ENCODE measurements at places on chromosomes 7 and 10. TPM values are rescaled to one million over a fixed set of nuclear protein-coding genes. Genes with fewer than 3 reads are reported as not detected.

DNA sequence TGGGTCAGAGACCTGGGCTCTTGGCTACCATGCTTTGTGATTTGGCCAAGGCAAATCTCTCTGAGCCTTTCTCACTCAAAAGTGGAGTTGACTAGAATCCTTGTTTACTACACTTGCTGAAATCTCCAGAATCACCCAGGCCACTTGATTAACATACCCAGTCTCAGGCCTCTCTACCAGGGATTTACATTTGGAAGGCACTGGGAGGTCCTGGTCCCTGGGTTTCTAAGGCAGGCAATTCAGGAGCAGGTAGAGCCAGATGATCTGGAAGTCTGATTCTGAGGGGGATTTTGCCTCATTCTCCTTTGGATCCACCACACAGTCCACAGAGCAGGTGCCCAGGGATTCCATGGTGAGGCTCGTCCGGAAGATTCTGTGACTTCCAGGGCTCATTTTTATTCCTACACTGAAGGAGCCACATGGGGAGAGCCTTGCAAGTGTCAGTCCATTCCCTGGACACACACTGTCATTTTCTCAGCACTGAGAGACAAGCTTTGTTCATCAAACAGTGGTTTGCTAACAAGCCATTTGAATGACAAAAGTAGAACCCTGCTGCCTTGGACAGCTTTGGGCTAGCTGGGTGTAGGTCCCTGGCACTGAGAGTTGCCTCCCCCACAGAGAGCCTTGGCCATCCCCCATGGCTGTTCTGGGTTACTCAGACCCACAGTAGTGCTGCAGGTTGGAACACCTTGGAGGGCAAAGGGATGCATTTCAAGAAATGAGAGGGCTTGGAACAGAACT, 74.2 kb downstream of the NOC3L start:
- H3K27ac ChIP-seq = no peak overlapping the region
- H3K4me3 ChIP-seq = no peak overlapping the region
- H3K36me3 ChIP-seq = peaks cover 3% of the 10 kb centered on the region
- DNase-seq = no peak

- H3K36me3 ChIP-seq = peaks cover 32% of the 10 kb centered on the region
- H3K27ac ChIP-seq = peak overlapping the region; percentile 11
- H3K4me1 ChIP-seq = peaks cover 18% of the 10 kb centered on the region
- H3K27me3 ChIP-seq = no peaks in the 10 kb centered on the region
- peak overlapping the region; percentile 24 for H3K4me3 ChIP-seq
These were observed 1.7 kb upstream of the TRIP6 start for GRCh38 chr7:100865372-100865911.

Gene LRRD1
- not detected for total RNA-seq

DNA sequence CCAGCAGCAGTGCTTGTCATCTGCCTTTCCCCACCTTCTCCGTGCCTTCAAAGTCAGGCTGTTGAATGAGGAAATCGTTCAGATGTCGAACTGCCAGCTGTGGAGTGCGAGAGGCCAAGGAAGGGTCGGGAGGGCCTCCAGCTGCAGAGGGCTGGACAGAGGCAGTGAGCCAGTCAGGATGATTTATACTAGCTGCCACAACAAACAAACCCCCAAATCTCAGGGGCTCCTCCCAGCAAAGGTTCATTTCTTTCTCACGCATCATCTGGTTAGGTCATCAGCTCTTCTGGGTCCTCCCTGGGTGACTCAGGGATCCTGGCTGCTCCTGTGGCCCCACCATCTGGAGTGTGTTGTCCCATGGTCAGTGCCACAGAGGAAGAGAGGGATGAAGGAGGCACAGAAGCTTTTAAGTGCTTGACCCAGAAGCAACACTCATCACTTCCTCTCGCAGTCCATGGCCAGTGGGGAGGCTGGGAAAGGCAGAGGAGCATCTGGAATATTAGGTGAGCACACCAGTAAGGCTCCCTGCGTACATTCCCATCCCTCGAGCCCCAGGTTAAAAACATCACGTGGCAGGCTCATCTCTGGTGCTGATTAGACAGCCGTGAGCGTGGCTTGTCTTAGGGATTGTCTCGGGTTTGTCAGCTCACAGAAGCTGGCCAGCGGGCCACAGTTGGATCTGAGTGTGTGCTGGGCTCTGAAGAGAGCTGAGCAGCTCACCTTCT, 140.7 kb downstream of the RGS10 start:
- no peaks in the 10 kb centered on the region for H3K36me3 ChIP-seq
- no peak for DNase-seq
- H3K27me3 ChIP-seq = no peaks in the 10 kb centered on the region
- no peak overlapping the region for H3K27ac ChIP-seq

DNA sequence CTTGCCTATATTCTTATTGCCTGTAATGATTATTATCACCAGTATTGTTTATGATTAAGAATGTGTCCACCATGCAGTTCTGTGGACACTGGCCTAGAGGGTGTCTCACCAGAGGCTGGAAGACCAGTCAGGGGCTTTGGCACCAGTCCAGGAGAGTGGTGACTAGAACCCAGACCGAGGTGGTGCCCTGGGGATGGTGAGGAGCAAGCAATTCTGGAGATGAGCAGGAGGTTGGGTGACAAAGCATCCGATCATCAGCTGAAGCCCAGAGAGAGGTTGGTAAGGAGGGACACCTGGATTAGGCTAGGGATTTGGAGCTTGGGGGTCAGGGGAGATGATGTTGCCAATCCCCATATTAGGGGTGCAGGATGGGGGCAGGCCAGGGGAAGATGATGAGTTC, 124.4 kb downstream of the EMX2 start:
- DNase-seq = no peak
- H3K27ac ChIP-seq = no peak overlapping the region
- no peaks in the 10 kb centered on the region for H3K36me3 ChIP-seq
- H3K4me3 ChIP-seq = no peak overlapping the region
- H3K27me3 ChIP-seq = no peaks in the 10 kb centered on the region

Gene EVX1
- not detected for total RNA-seq

Gene TMEM176B
- not detected for total RNA-seq

Gene TRIM74
- total RNA-seq = 2.5 TPM

Gene GIMAP7
- 171 TPM for total RNA-seq

DNA sequence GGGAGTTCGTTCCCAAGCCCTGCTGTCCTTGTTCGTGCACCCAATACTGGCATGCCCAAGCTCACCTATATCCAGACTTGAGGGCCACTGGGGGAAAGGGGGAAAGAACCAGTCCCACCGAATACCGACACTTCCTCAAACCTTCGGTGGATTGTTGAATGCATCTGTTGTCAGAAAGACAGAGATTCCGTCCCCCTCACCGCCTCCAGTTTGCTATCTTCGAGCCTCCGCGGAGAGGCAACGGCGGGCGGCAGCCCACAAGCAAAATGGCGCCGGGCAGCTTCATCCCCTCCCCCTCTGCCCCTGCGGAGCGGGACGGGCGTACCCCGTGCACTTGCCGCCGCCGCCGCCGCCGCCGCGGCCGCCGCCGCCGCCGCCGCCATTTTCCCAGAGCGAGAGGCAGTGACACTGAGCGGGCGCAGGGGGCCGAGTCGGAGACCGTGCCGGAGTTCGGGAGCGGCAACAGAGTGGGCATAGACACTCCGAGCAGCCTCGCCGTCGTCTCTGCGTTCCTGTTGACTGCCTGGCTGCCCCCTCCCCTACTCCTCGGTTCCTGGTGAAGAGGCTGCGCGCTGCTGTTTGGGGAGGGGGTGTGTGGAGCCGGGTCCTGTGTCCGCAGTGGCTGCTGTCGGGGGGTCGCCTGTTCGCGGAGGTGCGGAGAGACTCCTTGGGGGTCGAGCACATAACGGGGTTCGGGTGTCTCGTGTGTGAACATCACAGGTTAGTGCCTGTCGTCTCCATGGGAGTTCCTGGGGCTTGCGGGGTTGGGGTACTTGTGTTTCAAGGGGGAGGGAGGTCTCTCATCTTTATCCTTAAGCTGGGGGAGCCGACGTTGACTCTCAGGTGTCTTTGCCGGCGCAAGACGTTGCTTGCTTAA, at the start of gene KMT2E:
KMT2E (plus strand) TSS at position 390 of the 877 bp plus-strand sequence. CDS start 26,748 bp downstream, outside the sequence.
- peaks cover 77% of the 10 kb centered on the region for H3K36me3 ChIP-seq
- peak within 1 kb of the TSS; percentile 100 for H3K27ac ChIP-seq
- H3K4me3 ChIP-seq = peak within 1 kb of the TSS; percentile 97
- no peaks in the 10 kb centered on the region for H3K27me3 ChIP-seq

DNA sequence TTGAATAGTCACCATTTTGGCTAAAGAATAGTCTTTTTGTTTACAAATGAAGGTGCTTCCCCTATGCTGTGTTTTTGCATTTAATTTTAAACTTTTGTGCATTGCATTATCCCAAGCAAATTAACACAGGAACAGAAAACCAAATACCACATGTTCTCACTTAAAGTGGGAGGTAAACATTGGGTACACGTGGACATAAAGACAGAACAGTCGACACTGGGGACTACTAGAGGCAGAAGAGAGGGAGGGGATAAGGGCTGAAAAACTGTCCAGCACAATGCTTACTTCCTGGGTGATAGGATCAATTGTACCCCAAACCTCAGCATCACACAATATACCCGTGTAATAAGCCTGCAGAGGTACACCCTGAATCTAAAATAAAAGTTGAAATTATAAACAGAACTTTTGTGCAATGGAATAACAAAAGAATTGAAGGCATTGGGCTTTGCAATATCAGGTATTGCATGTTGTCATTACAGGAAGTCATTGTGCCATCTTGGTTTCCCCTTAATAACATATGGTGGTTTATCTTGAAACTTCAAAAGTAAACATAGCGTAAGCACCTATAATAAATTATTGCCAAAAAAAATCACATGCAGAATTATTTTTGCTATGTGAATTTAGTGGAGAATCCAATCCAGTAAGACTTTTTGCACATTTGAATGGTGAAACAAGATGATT, 16.1 kb downstream of the ADD3 start:
- H3K27me3 ChIP-seq = no peaks in the 10 kb centered on the region
- no peak for DNase-seq
- H3K27ac ChIP-seq = no peak overlapping the region
- H3K4me1 ChIP-seq = peaks cover 51% of the 10 kb centered on the region

DNA sequence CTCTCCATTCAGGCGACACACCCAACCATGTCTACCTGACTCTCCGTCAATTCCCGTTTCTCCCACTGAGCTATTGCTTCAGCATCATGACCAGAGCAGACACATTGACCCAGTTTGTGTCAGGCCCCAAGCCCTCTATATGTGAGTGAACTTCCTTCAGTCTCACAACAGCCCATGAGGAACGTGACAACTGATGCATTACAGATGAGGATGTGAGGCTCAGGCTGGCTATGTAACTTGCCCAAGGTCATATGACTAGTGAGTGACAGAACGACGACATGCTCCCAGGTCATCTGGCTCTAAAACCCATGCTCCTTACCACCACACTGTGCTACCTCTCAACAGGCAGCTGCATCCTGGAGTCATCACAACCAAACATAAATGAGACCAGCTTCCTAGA, 3.7 kb downstream of the TMEM140 start:
- DNase-seq = no peak
- H3K4me1 ChIP-seq = peaks cover 59% of the 10 kb centered on the region
- H3K36me3 ChIP-seq = peaks cover 80% of the 10 kb centered on the region

Gene EMX2
- total RNA-seq = not detected

Gene TMEM213
- total RNA-seq = 0.73 TPM

GRCh38 chr10:114026189-114027040, 17.3 kb upstream of the ADRB1 start:
- H3K36me3 ChIP-seq = peaks cover 14% of the 10 kb centered on the region
- H3K27ac ChIP-seq = no peak overlapping the region
- no peak overlapping the region for H3K4me3 ChIP-seq
- H3K27me3 ChIP-seq = peaks cover 45% of the 10 kb centered on the region
- H3K4me1 ChIP-seq = peaks cover 33% of the 10 kb centered on the region

Gene LIPK
- not detected for total RNA-seq

Gene EPDR1
- total RNA-seq = 0.35 TPM

DNA sequence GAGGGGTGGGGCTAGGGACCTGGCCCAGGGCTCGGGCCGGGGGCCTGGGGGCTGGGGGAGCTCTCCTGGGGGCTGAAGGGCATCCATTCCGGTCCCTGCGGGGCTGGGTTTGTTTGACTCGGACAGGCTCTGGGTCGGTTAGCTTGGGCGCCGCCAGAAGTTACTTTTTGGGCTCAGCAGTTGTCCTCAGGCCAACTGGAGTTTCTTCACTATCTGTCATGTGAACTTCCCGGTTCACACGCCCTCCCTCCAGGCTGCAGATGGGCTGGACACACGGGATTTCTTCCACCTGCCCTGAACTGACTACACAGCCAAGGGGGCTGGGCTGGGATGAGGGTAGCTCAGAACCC, 3.8 kb downstream of the SLC4A2 start:
- no peak overlapping the region for H3K27ac ChIP-seq
- H3K36me3 ChIP-seq = peaks cover 30% of the 10 kb centered on the region
- no peaks in the 10 kb centered on the region for H3K27me3 ChIP-seq
- H3K4me1 ChIP-seq = peaks cover 27% of the 10 kb centered on the region
- no peak overlapping the region for H3K4me3 ChIP-seq

Gene ITGB1
- total RNA-seq = 242 TPM

All from activated CD4-positive, alpha-beta memory T cell treated with anti-CD3 and anti-CD28 coated beads, Interleukin-2, amount 10 ng/mL, durations not matched to agents 7 days and 5 days (primary cell).